ENCODE measurements at places on chromosomes 16 and 17.

DNA sequence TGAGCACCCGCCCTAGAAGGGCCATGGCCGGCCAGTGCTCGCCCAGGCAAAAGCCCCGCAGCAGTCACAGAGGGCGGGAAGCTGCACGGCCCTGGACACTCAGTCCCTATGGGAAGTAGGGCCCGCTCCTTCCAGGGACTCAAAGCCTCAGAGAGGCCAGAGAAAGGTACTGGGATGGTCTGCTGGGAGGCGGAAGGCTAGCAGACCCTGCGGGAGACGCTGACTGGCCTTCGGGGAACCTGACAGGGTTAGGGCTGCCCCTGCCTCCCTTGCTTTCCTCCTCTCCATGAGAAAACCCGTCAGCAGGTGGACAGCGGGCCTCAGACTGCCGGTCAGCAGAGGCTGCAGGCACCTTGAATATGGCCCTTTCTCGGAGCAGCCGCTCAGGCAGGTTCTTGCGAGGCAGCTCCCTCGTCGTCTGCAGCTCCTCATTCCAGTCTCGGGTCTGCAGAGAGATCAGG, 11.5 kb downstream of the CLUH start:
- H3K4me3 ChIP-seq, result no peak overlapping the region
- no peak overlapping the region for H3K27ac ChIP-seq
- DNase-seq, result no peak

DNA sequence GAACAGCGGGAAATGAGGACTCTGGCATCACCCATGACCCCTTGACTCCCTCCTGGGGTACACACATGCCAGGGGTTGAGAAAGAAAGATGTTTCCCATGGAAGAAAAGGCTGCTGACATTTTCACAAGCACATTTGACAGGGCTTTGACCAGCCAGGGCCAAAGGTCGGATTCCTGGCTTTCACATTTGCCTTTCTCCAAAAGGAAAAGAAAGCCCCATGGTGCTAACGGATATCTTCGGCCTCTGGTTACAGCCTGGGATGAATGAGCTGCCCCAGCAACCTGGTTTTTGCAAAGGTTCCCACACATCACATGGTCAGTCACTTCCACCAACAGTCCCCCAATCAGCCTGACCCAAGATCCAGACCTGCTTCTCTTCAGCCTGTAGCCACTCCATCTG, 478.2 kb upstream of the CDH11 start:
- H3K27me3 ChIP-seq, result no peaks in the 10 kb centered on the region
- no peaks in the 10 kb centered on the region for H3K4me1 ChIP-seq
- no peak overlapping the region for H3K4me3 ChIP-seq
- DNase-seq, result no peak
- no peaks in the 10 kb centered on the region for H3K36me3 ChIP-seq

GRCh38 chr16:16867973-16868372, 489.0 kb downstream of the NPIPA7 start:
- no peak for DNase-seq
- no peak overlapping the region for H3K4me3 ChIP-seq
- H3K4me1 ChIP-seq, result no peaks in the 10 kb centered on the region
- no peaks in the 10 kb centered on the region for H3K27me3 ChIP-seq

DNA sequence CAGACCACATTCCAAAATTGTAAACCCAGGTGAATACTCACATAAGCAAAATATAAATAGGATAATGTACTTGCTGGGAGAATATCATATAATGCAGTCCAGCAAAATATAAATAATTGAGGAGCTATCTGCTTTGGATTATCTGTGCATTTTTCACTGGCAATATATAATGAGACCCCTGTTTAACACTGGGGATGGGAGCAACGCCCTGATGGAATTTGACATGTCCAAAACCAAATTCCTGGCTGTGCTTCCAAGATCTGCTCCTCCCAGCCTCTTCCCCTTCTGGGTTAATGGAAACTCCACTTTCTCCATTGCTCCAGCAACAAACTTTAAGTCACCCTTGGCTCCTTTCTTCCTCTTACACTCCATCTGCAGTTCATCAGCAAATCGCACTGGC, 35.5 kb upstream of the HLF start:
- no peaks in the 10 kb centered on the region for H3K4me1 ChIP-seq
- H3K36me3 ChIP-seq, result no peaks in the 10 kb centered on the region
- peaks cover 7% of the 10 kb centered on the region for H3K27me3 ChIP-seq
- no peak for DNase-seq
- no peak overlapping the region for H3K27ac ChIP-seq

- no peak overlapping the region for H3K27ac ChIP-seq
- H3K36me3 ChIP-seq, result no peaks in the 10 kb centered on the region
- H3K4me3 ChIP-seq, result no peak overlapping the region
- no peaks in the 10 kb centered on the region for H3K4me1 ChIP-seq
- no peaks in the 10 kb centered on the region for H3K27me3 ChIP-seq
Observed at GRCh38 chr16:25925421-25925820, 233.7 kb downstream of the HS3ST4 start.

All from activated T-helper 1 cell treated with anti-CD3 and anti-CD28 coated beads, Interleukin-12 subunit alpha, Interleukin-12 subunit beta, Interleukin-2, Interleukin-4 antibody, amounts not matched to agents 30 ng/mL and 10 ng/mL and 1 ng/mL, durations not matched to agents 14 hours and 24 hours and 36 hours (primary cell).